Peyer's patch (tissue), 4 donors: ENCODE measurements at places on chromosomes 2 and 18.

GRCh38 chr18:55245211-55245614 lies 286.0 kb upstream of the CCDC68 start:
- no peak for DNase-seq

- no peak for DNase-seq
Measured at GRCh38 chr2:135998879-135999278, 13.5 kb upstream of the DARS1 start.

GRCh38 chr18:79926715-79927606 lies 24.5 kb downstream of the SLC66A2 start:
- DNase-seq: no peak

GRCh38 chr2:144162652-144163051 lies 357.3 kb downstream of the ZEB2 start:
- peak; percentile 65 for DNase-seq

GRCh38 chr2:217186668-217187159 lies 326.9 kb upstream of the TNP1 start:
- no peak for DNase-seq

GRCh38 chr2:26318950-26319349 lies 27.0 kb upstream of the SELENOI start:
- DNase-seq: no peak

DNA sequence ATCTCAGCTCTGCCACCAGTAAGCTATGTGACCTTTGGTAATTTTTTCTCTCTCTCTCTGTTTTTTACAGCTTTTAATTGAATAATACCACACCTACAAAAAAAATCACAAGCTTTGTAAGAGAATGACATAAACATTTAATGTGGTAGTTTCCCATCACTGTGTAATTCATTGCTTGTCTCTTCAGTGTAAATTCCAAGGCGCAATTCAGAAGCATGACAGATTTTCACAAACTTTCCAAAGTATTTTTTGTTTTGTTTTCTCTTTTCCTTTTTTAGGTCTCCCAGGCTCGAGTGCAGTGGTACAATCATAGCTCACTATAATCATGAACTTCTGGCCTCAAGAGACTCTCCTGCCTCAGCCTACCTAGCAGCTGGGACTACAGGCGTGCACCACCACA lies 25.0 kb upstream of the PPM1B start:
- no peak for DNase-seq

- no peak for DNase-seq
Measured at GRCh38 chr2:229930656-229931055, 8.4 kb downstream of the FBXO36 start.

DNA sequence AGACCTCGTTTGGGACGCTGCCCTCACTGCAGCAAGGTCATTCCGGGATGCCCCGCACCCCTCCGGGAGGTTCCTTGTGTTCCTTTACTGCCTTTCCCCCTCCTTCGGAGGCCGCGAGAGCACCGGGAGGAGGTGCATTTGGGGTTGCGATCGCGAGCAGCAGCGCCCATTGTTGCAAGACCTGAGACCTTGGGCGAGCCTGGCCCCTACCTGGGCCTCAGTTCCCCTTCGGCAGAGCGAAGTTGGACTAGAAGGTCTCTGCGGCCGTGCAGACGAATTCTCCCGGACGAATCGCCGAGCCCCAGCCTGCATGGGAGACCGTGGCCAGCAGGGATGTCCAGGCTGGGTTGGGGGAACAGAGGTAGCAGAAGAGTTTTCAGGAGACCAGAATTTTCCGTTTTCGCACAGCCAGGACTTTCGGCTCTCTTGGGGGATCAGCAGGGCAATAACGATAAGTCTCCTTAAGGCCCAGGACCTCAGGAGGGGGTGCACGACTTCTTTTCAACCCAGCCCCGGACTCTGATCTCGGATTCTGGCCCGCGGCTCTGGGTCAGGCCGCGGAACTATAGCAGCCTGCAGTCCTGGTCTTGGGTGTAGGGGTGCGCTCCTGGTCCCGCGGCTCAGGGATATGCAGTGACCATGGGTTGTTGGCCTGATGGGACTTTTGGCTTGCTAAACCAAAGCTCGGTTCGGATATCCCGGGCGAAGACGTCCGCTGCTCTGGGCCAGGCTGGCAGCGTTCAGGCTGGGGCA lies 2.8 kb downstream of the GDF7 start:
- DNase-seq: peak; percentile 46

GRCh38 chr18:45085916-45086624 lies 405.4 kb downstream of the SETBP1 start:
- DNase-seq: no peak

DNA sequence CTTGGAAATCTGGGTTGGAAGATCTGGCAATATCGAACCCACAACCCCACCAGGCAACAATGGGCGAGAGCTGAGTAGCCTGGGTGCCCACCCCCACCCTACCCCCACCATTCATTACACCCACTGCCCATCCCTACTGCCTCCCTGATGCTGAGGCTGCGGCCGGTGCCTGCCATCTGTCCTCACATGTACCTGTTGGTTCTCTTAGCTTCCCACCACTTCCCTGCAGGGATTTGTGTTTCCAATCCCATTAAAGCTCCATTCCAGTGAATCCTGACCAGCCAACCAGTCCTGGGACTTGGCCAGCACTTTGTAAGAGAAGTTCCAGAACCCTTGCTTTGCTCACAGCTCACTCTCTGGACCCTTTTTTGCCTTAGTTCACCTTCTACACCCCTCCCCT lies 163.0 kb upstream of the SH3BP4 start:
- DNase-seq: no peak

DNA sequence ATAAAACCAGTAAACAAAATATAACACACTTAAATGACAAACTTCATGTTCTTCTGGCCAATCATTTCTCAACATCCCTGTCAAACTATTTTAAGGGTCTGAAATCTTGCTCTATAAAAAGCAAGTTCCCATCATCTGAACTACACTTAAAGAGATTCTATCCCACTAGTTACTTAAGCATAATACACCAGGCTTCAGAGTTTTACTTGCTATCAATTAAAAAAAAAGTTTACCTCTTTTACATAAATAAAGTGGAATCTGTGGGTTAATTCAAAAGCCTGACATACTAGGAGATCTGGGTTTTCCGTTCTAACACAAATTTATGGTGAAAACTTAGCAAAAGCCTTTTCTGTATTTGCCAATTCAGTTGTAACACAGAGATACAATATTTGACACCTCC lies 1.9 kb downstream of the CLASP1 start:
- no peak for DNase-seq

DNA sequence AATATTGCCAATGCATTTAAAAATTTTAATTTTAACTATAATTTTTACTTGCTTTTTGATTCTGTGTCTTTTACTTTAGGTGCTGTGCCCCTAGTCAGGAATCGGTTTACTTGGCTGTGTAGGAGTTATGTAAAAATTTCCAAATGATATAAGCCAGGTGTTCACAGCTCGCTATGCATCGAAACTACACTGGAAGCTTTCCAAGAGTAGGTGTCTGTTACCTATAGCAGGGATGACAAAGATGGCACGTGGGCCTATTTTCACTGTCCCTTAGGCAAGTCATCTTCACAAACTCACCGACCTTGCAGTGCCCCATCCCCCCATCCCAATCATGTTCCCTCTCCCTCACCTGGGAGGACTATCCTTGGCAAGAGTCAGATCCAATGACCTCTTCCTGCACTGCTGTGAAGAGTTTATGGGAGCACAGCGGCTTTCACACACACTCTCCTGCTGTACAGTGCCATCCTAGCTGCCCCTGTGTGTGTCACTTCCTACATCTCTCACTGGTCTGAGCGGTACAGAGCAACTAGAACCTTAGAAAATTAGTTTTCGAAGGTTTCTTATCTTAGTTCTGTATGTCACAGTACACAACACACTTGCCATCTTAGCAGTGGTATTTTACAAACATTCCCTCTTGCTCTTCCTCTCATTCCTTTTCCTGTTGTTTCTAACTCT lies 49.2 kb upstream of the NAB1 start:
- DNase-seq: no peak

DNA sequence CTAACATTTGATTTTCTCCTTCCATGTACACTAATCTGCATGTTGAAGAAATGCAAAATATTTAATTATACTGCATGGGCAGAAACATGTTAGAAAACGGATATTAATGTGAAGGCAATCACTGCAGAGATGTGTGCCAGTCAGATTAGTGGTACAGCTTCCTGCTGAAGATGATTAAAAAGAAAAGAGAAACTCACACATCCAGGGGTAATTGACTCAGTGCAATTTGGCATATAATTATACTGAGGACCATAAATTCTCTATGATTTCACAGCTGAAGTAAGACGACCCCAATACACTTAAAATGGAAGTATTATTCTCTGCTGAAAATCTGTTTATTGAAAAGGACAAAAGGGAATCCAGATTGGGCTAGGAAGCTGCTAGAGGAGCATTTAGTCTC lies 243.4 kb downstream of the TGIF1 start:
- DNase-seq: no peak

GRCh38 chr18:48274301-48274700 lies 134.9 kb downstream of the ZBTB7C start:
- DNase-seq: no peak

DNA sequence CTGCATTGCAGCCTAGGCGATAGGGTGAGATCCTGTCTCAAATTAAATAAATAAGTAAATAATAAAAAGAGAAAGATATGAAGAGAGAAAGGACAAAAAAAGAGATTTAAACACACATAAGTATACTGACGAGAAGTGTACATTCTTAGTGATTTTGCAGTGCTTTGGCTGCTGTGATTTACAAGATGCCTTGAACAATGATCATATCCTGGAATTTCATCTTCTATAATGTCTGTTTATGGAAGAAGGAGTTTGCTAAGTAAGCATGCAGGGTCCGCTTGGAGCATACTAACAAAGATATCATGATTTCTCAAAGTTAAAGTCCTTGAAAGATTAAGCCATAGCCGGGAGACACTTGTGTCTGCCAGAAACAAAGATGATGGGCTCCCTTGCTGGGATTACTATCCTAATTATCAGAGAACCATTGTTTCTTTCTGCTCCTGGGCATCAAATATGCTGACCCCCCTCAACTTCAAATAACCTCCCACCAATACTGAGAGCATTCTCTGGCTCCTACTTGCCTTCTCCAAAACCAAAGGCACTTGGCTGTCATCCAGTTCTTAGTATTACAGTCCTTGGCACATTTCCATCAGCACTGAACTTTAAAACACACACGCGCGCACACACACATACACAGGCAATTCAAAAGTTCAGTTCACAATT lies 47.5 kb upstream of the STAM2 start:
- no peak for DNase-seq

DNA sequence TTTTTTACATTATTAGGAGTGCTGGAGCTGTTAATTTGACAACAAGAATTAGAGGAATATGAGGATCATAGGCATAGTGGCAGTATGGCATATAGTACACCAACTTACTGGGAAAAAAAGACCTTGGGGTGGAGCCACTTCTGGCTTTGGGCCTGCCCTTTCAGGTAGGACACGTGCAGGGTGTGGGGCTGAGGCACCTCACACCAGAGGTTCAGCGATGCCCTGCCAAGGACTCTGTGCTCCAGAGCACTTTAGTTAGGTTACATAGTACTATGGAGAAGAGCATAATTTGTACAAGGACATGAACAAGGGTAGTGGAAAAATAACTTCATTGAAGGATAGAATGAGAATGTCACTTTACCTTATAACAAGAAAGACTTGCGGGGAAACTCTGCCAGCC lies 77.1 kb upstream of the CD302 start:
- no peak for DNase-seq

DNA sequence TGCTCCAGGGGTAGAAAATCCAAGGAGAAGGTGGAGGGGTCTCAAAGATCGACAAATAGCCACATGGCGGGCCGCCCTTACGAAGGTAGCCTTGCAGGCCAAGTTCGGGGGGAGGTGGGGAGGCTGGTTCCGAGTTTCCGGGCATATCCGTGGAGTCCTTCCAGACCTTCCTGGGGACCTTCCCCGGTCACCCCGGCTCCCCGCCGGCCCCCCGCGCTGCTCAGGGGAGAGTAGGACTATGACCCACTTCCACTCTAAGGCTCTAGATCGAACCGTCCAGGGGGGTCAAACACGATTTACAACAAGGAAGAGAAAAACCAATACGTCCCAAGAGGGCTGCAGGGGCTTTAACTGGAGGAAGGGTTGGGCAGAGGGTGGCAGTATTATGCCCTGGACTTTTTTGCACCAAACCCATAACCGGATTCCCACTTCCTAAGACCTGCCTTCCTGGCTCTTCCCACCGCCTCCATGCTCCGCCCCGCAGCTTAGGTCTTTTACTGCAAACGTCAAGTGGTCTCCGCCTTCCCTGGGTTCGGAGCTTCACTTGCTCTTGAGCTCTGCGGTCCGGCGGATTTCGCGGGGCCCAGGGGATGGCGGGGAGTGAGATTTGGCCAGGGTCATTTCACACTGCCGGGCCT lies 779 bp upstream of the LYPD6 start:
- DNase-seq: no peak

DNA sequence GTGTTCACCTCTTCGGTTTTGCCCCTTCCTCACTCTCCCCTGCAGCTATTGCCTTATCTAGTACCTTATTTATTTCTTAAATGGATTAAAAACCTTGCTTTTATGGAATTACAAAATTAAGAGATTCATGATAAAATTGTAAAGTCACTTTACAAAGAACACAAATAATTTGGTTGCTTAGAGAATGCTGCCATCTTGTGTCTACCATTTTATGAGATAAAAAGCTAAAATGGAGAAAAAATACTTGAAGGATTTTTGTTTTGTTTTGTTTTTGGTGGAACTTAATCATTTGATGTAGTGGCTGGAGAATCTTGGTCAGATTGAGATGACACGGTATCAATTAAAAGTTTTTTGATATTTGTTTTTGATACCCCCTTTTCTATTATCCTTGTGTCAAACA lies 69.6 kb downstream of the R3HDM1 start:
- no peak for DNase-seq

DNA sequence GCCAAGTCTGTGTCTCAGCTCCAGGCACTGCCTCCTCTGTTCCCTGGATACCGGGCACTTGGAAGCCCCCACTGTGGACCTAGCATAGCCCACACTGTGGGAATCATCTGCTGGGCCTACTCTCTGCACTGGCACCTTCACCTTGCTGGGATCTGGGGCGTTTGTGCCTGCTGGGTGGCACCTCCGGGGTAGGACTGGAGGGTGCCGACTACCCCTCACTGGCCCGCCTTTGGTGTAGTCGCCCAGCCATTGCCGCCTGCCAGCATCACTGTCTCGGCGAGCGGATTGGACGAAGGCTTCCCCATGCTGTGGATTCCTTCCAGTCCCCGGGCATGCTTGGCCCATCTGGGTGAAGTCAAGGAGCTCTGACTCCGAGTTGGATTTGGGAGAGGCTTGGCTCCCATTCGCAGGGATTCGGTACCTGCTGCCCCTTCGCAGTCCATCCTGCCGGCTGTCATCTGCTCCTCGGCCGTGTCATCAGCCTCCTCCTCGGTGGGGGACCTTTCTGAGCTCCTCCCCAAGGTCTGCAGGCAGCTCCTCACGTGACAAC lies 180.6 kb upstream of the HDAC4 start:
- no peak for DNase-seq
